ENCODE measurements at places on chromosomes 3 and 15.

DNA sequence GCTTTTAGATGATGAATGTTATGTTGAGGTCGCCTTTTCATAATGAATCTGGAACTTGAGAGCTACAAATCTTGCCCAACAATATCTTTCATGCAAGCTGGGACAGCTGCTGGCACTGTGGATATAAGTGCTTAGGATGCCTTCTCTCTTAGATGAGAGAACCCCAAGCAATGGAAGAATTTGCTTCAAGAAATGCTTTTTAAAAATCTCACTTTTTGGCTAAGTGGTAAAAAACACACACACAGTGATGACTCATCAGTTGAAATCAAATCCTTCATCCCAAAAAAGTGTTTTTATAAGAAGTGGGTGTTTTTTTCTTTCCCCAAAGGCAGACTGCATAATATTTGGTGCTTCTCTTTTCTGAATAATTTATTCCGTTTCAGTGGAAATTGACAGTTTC is 38.4 kb upstream of the GALNT15 start:
- DNase-seq = no peak

- DNase-seq = no peak
These were observed 113.7 kb downstream of the WNT5A start for GRCh38 chr3:55373423-55373822.

- no peak for DNase-seq
These were observed 4.8 kb upstream of the USP3 start for GRCh38 chr15:63499611-63500010.

DNA sequence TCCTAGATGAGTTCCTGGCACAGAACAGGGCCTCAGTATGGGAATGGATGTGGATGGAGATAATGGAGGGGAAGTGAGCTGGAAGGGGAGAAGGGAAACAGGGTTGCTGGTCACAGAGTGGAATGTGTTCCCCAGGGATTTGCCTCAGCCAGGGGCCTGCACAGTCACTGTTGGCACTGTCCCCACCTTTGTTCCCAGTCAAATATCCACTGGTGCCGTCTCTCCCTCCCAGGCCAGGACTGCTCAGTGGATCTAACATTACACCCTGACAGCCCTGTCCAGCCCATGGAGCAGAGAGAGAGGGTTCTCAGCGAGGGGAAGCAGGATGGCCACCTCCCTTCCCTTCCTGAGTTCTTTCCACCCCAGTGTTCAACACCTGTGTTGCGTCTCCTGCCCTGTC is 1.5 kb upstream of the PPP1R2 start:
- DNase-seq = no peak

- DNase-seq = no peak
These were observed 25.8 kb downstream of the COLQ start for GRCh38 chr3:15495461-15496340.

DNA sequence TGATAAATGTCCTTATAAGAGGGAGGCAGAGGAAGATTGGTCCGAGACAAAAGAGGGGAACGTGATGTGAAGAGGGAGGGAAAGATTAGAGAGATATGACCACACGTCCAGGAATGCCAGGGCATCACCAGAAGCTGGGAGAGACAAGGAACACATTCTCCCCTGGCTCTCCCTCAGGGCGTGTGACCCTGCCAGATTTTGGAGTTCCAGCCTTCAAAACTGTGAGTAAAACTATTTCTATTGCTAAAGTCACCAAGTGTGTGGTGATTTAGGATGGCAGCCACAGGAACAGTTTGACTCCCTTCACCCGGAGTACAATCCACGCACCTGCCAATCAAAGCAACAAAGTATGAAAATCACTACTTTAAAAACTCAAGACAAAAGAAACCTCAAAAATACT is 32.1 kb upstream of the TJP1 start:
- no peak for DNase-seq

DNA sequence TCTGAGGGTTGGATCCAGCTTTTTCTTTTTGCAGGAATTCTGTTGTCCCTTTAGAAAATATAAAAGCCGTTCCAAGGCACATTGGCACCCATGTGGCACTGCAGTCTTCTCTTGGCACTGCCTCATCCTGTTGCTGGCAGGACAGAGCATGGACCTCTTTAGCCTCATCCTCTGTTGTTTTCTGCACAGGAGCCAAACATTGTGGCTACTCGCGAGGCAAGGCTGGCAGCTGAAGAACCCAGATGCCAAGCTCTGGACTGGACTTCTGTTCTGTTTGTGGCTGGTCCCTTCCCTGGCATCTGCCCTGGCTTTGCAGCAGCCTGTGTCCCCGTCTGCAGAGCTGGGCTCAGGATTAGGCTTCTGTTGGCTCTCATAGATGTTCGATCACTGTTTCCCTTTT is 224.7 kb upstream of the TBC1D5 start:
- no peak for DNase-seq

GRCh38 chr3:65210026-65210814 is 522.4 kb upstream of the ADAMTS9 start:
- DNase-seq = no peak

DNA sequence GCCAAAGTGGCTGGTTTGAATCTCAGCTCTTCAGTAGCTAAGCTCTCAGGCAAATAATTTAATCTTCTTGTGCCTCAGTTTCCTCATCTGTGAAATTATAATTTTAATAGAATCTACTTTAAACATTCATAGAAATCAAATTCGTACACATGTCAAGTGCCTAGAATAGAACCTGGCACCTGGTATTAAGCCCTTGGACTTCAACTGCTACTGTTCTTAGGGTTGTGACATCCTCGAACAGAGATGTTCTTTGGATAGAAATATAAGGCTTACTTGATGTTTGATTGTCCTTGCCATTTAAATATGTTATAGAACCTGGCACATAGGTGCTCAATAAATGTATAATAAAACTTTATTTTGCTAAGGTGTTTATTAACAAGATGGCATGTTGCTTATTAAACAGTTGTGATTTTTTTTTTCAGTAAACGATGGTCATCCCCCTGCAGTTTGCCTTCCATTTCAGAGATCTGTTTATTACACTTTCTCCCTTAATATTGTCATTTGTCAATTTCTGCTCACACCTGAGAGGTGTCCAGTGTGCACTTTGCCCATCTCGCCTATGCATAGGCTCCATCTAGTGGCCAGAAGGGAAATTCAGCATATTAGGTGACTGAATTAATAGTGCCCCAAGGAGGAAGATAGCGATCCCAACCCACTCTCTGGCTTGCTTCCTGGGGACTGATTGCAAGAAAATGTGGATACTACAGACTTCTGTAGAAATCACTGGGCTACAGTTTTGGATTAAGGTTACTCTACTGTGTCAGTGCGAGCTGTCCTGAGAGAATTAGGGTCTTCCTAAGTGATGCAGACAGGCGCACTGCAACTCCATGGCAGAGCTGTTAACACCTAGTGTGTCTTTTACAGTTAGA is 10.7 kb downstream of the IGF1R start:
- no peak for DNase-seq

GRCh38 chr15:80580536-80581260 is 114.4 kb upstream of the ABHD17C start:
- DNase-seq = no peak

GRCh38 chr15:69892351-69892750 is 205.4 kb downstream of the TLE3 start:
- no peak for DNase-seq

- no peak for DNase-seq
These were observed 278.4 kb upstream of the ZPLD1 start for GRCh38 chr3:102156426-102156825.

DNA sequence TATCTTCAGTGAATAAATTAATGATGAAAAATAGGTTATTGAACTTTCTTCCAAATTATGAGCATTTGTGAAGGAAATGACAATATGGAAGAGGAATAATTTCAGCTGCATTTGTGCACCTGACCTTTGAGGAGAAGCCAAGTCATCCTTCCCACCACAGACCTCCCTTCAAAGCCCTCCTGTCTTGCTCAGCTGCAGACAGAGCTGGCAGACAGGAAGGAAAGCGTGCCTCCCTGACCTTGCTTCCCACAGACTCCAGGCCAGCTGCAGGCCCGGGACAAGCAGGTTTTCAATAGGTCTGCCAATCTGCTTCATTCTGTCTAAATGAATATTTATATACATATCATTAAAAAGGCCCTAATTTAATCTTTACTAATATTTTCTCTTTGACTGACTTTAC is 152.9 kb upstream of the RBMS3 start:
- no peak for DNase-seq

DNA sequence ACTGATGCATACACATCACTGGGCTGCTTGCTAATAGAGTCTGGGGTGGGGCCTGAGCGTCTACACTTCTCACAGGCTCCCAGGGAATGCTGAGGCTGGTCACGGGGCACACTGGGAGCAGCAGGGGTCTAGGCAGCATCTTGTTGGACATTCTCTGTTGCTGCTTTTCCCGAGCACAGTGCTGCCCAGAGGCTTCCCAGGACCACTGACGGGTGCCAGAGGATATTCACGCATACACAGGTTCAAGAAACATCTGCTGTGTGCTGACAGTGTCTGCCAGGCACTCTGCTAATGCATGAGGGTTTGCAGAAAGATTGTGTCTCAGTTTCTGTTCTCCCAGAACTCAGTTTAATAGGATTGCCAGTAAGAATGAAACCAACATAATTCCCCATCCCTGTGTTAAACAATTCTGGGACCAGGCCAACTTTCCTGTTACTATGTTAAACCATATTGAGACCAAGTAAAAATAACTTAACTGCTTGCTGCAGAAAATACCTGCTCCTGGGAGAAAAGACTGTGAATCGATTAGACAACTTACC is 23.9 kb upstream of the BCL2L10 start:
- DNase-seq = no peak

- no peak for DNase-seq
These were observed 483.2 kb downstream of the RBMS3 start for GRCh38 chr3:29764041-29764440.

GRCh38 chr3:51671734-51672475 is 853 bp downstream of the TEX264 start:
- DNase-seq = peak; percentile 44

DNA sequence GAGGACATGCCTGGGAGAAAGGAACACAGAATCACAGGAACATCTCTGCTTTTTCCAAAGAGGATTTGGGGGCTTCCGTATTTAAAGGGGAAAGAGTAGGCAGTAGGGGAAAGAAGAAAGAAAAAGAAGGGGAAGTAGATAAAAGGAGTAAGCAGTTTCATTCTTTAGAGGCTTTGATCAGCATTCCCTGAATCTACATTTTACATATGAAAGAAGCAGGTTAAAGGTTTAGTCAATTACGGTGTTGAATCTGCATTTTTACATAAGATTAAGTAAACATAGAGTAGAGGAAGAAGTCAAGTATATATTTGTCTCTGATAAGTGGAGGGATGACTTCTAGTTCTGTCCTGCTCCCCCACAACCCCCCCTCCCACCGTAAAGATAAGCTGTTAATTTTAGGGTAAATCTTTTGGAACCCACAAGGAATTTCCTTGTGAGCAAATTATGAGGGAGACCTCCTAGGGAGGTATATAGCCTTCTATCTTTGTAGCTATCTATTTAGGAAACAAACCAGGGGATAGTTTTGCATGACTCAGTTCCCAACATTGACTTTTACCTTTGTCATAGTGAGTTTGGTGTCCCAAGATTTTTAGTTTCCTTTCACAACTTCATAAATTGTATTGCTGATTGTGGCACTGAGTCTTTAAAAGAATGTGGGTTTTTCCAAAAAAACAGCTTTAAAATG is 8.7 kb upstream of the P2RY12 start:
- no peak for DNase-seq

DNA sequence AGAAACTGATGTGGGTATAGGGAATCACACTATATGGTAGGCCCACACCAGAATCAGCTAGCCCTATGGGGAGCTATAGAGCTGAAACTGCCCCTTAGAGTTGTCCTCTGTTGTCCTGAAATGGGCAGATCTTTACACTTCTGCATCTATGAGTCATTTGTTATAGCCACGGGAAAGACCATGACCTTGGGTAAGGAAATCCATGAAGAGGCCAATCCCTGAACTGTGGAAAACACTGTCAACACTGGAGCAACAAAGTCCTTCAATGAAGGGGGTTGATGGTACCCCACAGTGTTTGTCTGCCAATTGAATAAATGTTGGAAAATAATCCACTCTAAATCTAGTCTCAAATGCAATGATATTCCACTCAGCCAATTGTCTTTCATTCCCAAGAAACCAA is 5.2 kb upstream of the CD200R1 start:
- DNase-seq = no peak

GRCh38 chr3:62569609-62570008 is 196.3 kb upstream of the FEZF2 start:
- DNase-seq = no peak

All from T1000 (cell line).